ENCODE measurements at places on chromosomes 4 and X.

GRCh38 chr4:78542373-78542772 lies 9.2 kb upstream of the ANXA3 start:
- no peak for DNase-seq

- no peak for DNase-seq
Observed at GRCh38 chrX:80572636-80573035, 152.4 kb downstream of the TENT5D start.

GRCh38 chr4:104677116-104677515 lies 182.4 kb upstream of the CXXC4 start:
- DNase-seq = no peak

DNA sequence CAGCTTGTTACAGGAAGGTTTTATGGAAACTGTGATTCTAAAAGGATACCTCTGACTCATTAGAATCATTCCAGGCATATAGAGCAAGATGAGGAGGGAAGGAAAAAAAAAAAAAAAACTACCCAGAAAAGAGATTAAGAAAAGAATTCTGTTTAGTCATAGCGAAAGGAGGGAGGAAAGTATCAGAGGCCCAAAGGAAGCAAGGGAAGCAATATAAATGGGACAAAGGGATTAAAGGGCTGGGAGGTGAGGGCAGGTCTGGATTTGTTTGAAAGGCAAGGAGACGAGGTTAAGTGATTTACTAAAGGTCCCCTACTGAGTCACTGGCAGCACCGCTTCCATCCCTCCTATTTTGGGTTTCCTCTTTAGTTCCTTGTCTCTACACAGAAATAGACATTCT lies 88.6 kb upstream of the IL1RAPL1 start:
- no peak for DNase-seq

- DNase-seq = no peak
Observed at GRCh38 chrX:39633293-39633692, 464.5 kb downstream of the BCOR start.

- no peak for DNase-seq
Observed at GRCh38 chr4:185754961-185755360, 57.0 kb downstream of the SORBS2 start.

- no peak for DNase-seq
Observed at GRCh38 chr4:41361794-41362526, 105.2 kb downstream of the UCHL1 start.

DNA sequence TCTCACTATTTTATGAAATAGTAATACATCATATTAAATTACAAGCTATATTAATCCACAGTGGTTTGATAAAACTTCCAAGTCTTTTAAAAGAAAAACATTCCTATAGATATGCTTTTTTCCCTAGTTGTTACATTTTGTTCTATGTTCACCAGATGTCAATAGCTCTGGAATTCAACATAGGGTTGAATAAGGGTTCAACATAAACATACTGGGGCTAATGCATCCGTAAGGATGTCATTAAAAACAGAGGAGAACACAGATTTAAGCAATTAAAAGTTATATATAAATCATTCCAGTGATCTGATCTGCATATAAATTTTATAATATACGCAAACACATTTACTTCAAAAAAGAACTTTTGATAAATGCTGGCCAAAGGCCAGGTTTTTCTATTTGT lies 32.5 kb downstream of the SULT1B1 start:
- DNase-seq = no peak

DNA sequence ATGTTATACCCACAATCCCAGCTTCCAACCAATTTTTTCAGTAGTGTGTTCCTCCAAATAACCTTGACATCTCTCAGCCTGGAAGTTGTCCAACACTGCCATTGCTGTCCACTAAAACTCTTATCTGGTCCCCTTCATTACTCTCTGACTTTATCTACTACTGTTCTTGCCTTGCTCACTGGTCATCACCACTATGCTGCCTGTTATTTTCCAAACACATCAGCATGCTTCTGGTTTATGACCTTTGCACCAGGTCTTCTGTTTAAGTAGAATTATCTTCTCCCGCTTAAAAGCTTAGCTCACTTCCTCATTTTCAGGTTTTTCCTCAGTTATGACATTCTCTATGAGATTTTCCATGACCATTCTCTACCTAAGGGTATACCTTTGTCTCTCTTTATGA lies 5.5 kb downstream of the ELMOD2 start:
- no peak for DNase-seq

DNA sequence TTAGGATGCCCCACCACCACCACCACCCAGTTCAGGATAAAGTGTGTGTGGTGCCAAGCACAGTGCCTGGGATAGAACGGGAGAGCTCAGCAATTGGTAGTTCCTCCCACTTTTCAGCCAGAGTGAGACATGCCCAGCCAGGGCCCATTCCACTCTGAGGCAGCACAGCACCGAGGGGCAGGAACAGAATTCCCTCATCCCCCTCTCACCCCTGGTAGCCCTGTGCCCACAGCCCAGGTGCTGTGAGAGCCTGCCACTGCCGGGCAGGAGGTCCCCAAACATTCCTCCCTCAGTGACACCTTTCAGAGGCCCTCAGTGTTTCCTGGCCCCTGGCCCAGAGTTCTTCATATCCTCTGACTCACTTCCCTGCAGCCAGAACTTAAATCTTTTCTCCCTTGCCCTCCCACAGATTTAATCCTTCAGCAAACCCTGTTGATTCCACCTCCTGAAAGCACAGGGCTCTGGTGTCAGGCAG lies 8.1 kb downstream of the RIPPLY1 start:
- no peak for DNase-seq

DNA sequence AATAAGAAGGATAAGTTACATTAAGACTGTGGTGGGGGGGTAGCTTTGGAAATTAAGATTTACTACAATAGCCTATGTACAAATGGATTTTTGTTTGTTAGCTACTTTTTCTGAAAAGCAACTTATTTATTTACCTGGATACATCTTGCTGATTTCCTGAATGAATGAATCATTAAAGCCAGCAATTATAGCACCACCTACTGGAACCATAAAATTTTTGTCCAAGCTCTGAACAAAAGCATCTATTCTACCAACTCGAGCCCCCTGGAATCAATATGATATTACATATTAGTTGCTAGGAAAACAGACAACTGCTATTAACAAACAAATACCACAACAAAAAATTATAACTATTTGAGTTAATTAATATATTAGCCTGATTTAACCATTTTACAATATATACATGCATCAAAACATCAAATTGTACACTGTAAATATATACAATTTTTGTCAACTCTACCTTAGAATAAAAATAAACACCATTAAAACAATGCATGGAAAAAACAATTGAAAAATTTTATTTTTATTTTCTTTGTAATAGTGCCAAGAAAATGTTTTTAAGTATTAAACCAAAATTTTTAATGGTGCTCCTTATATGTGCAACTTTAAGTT lies 15.3 kb downstream of the SEPSECS start:
- no peak for DNase-seq
